ENCODE measurements at places on chromosomes 12 and 14.
A peak's percentile ranks its signal among the peaks of the same experiment; 100 is the strongest.

- DNase-seq = no peak
These were observed 386 bp downstream of the DGKA start for GRCh38 chr12:55931317-55931779.

GRCh38 chr12:12592930-12593329 lies 18.7 kb upstream of the CREBL2 start:
- peak; percentile 73 for DNase-seq

DNA sequence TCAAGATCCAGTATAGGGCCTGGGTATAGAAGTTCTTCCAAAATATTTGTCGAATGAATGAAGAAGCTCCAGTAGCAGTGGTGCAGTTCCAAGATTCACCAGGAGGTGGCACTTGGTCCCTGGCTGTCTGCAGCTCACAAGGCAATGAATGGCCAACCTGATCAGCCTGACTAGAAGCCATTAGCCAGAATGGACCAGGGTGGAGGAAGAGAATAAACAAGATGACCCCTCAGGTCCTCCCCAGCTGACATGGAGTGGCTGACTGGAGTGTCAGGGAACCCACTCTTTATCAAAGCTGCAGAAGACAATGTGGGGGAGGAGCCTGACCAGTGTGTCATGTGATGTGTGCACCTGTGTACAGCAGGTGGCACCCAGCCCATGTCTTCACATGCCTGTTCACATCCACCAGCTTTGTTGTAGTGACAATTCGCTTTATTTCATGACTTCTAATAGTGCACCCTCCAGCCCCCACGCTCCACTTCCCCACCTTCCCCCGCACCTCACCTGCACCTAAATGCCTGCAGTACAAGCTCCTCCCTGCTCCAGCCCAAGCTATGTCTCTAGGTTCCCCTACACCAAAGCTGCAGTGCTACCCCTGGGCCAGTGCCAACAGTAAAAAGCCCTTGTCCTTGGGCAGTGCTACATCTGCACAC lies 3.0 kb downstream of the LTBP2 start:
- DNase-seq = peak; percentile 87

GRCh38 chr12:120223458-120224303 lies 22.8 kb upstream of the RPLP0 start:
- no peak for DNase-seq

DNA sequence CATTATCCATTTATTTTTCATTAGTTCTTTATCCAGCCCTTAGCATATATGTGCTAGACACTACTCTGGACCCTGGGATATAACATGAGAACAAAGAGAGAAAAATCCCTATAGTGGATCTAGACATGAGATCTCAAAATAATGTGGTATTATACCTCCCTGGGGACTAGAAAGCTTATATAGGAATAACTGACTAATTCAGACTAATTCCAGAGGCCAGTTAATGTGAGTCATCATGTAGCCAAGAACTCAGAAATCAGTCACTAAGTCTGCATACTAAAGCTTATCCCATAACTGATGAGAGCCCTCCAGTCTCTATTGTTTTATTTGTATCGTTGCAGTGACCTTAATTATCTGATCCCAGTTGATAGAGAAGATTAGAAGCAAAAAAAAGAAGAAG lies 267.1 kb upstream of the RGS6 start:
- DNase-seq = peak; percentile 87
